Lung (tissue), 17 donors: ENCODE measurements at places on chromosomes 1 and 21. TPM values are rescaled to one million over a fixed set of nuclear protein-coding genes. Genes with fewer than 3 reads are reported as not detected.

GRCh38 chr1:159142391-159142663 lies 29.1 kb upstream of the CADM3 start:
- no peak overlapping the region for H3K27ac ChIP-seq
- H3K27me3 ChIP-seq: peaks cover 10% of the 10 kb centered on the region
- H3K4me3 ChIP-seq: no peak overlapping the region
- H3K4me1 ChIP-seq: peaks cover 4% of the 10 kb centered on the region

GRCh38 chr1:214499732-214500131 lies 51.7 kb downstream of the PTPN14 start:
- no peaks in the 10 kb centered on the region for H3K27me3 ChIP-seq
- no peak overlapping the region for H3K4me3 ChIP-seq
- peaks cover 7% of the 10 kb centered on the region for H3K4me1 ChIP-seq
- H3K36me3 ChIP-seq: no peaks in the 10 kb centered on the region

- no peak overlapping the region for H3K27ac ChIP-seq
- H3K27me3 ChIP-seq: no peaks in the 10 kb centered on the region
- no peak overlapping the region for H3K4me3 ChIP-seq
- no peaks in the 10 kb centered on the region for H3K36me3 ChIP-seq
- H3K4me1 ChIP-seq: no peaks in the 10 kb centered on the region
- DNase-seq: no peak
Measured at GRCh38 chr1:206568256-206568655, 44.0 kb downstream of the EIF2D start.

Gene SLFNL1
- polyA plus RNA-seq: 3.7 TPM

DNA sequence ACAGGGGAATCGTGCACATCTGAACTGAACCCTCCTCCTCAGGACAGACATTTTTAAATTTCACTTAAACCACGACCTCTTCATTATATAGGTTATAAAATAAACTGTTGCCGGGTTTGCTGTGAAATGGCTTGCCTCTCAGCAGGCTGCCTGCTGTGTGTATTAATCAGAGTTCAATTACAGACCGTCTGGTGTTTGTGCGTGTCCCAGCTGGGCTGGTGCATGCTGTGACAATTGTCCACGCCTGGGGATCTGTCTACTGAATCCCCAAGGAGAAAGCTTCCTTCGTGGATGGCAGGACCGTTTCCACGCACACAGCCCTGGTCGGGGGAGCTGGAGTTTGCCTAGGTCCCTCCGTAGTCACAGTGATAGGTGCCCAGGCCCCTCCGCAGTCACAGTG lies 13.4 kb upstream of the AGPAT3 start:
- no peaks in the 10 kb centered on the region for H3K4me1 ChIP-seq
- no peak overlapping the region for H3K4me3 ChIP-seq
- no peak for DNase-seq
- H3K36me3 ChIP-seq: no peaks in the 10 kb centered on the region
- H3K27me3 ChIP-seq: no peaks in the 10 kb centered on the region

Gene DMBX1
- polyA plus RNA-seq: 0.01 TPM

Gene CAPN8
- polyA plus RNA-seq: 30.5 TPM

DNA sequence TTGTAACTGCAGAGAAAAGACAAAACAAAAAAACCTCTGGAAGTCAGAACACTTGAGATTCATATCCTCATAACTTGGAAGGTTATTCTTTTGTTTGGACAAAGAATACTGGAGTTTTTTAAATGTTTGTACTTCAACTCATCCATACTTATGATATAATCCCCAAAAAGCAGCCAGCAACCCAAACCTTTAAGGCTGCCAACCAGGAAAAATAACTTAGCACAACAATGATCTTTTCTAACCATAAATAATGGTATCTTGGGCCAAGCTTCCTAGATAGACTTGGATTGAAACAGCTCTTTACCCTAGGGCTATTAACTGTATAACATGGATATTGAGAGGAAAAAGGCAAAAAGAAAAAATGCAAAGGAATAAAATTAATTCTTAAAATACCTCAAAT lies 335.1 kb downstream of the LTN1 start:
- no peaks in the 10 kb centered on the region for H3K27me3 ChIP-seq
- H3K36me3 ChIP-seq: no peaks in the 10 kb centered on the region
- DNase-seq: no peak
- no peaks in the 10 kb centered on the region for H3K4me1 ChIP-seq

Gene C1QC
- 125 TPM for polyA plus RNA-seq

- H3K4me1 ChIP-seq: peaks cover 18% of the 10 kb centered on the region
- DNase-seq: no peak
- H3K27ac ChIP-seq: no peak overlapping the region
- no peaks in the 10 kb centered on the region for H3K27me3 ChIP-seq
- no peak overlapping the region for H3K4me3 ChIP-seq
Measured at GRCh38 chr1:63784489-63785390, 10.9 kb downstream of the ROR1 start.

Gene C4BPA
- polyA plus RNA-seq: 213 TPM

Gene SERTAD4
- polyA plus RNA-seq: 2.0 TPM

Gene RCOR3
- polyA plus RNA-seq: 26.8 TPM

GRCh38 chr1:7770997-7771822 lies at the start of gene VAMP3:
Gene VAMP3 (plus strand): TSS chr1:7771296. CDS start chr1:7771384, 88 bp downstream.
- DNase-seq: peak; percentile 89
- no peaks in the 10 kb centered on the region for H3K27me3 ChIP-seq
- H3K4me3 ChIP-seq: peak within 1 kb of the TSS; percentile 95
- peaks cover 5% of the 10 kb centered on the region for H3K4me1 ChIP-seq
- H3K36me3 ChIP-seq: peaks cover 4% of the 10 kb centered on the region

GRCh38 chr1:10155087-10155712 lies 55.2 kb upstream of the KIF1B start:
- peak; percentile 67 for DNase-seq
- H3K4me1 ChIP-seq: no peaks in the 10 kb centered on the region
- peak overlapping the region; percentile 91 for H3K27ac ChIP-seq
- H3K4me3 ChIP-seq: no peak overlapping the region
- H3K36me3 ChIP-seq: peaks cover 14% of the 10 kb centered on the region

DNA sequence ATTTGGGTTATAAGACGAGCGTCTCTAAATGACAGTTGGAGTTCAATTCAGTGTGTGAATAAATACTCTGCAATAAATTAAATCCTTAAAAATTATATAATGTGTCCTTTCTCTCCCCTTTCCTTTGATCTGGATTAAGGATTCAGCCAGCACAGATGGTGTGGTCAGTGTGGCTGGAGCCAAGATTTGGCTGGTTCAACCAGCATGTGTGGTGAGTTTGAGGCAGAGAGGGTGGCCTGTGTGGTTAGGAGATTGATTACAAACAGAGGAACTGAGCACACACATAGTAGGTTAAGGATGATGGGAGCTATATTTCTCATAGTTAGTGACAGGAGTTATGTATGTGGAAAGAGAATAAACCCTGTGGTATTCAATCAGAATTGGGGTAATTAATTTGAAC lies 14.2 kb upstream of the AMIGO1 start:
- H3K4me3 ChIP-seq: no peak overlapping the region
- H3K36me3 ChIP-seq: no peaks in the 10 kb centered on the region
- H3K27me3 ChIP-seq: peaks cover 8% of the 10 kb centered on the region
- H3K27ac ChIP-seq: no peak overlapping the region
- H3K4me1 ChIP-seq: no peaks in the 10 kb centered on the region
- DNase-seq: no peak

Gene DNM3
- 2.1 TPM for polyA plus RNA-seq

GRCh38 chr1:192104852-192105251 lies 53.4 kb upstream of the RGS18 start:
- H3K27me3 ChIP-seq: no peaks in the 10 kb centered on the region
- H3K4me1 ChIP-seq: no peaks in the 10 kb centered on the region
- H3K27ac ChIP-seq: no peak overlapping the region

DNA sequence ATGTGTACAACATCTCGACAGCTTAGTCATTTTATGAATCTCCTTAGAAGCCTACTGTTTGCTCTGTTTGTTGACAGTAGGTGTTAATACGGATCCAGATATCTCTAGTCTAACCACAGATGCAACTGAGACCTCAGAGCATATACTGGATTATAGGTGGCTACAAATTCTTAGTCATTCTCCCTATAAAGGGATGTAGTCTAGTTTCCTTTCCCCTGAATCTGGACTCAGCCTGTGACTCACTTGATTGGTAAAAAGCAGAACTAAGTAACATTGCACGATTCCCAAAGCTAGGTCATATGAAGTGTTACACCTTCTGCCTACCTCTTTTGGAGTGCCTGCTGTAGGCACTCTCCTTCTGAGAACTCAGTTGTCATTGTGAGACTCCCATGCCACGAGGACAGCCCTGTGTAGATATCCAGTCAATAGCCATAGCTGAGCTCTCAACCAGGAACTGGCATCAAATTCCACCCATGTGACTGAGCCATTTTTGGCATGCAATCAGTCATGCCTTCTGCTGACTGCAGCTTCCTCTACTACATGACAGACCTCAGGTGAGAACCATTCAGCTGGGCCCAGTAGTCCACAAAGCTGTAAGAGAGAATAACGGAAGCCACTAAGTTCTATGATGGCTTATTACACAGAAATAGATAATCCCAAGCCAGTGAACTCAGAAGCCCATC lies 135.9 kb upstream of the CHRM3 start:
- DNase-seq: no peak
- no peaks in the 10 kb centered on the region for H3K36me3 ChIP-seq
- no peaks in the 10 kb centered on the region for H3K4me1 ChIP-seq
- no peak overlapping the region for H3K27ac ChIP-seq
- H3K4me3 ChIP-seq: no peak overlapping the region

Gene CR1
- 0.57 TPM for polyA plus RNA-seq

- no peaks in the 10 kb centered on the region for H3K27me3 ChIP-seq
- peak; percentile 51 for DNase-seq
- no peaks in the 10 kb centered on the region for H3K4me1 ChIP-seq
- no peak overlapping the region for H3K27ac ChIP-seq
- no peaks in the 10 kb centered on the region for H3K36me3 ChIP-seq
- H3K4me3 ChIP-seq: no peak overlapping the region
Measured at GRCh38 chr1:242467556-242468145, 56.8 kb downstream of the PLD5 start.

Gene RHD
- 0.12 TPM for polyA plus RNA-seq

GRCh38 chr1:225737866-225738265 lies 39.8 kb upstream of the SRP9 start:
- H3K4me3 ChIP-seq: no peak overlapping the region

GRCh38 chr1:156746406-156746727 lies 5.1 kb downstream of the HDGF start:
- DNase-seq: no peak
- peak overlapping the region; percentile 99 for H3K27ac ChIP-seq
- H3K4me3 ChIP-seq: no peak overlapping the region
- no peaks in the 10 kb centered on the region for H3K27me3 ChIP-seq
- H3K4me1 ChIP-seq: peaks cover 15% of the 10 kb centered on the region

DNA sequence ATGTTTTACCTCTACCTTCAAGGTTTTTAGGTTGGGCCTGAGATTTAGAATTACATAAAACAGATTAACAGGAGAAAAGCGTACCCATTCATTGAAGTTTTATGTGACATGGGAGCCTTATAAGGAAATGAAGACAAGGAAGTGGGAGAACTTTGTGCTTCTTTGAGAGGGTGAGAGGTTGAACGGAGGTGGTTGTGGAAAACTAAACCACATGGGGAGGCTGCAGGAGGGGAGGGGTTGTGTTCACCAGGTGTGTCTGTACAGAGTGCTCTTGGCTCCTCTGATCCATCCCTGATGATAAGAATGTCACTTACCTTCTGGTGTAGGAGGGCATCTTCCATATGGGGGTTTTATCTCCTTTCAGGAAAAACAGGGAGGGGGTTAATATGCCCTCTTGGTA lies 2.7 kb downstream of the SLX9 start:
- H3K27me3 ChIP-seq: no peaks in the 10 kb centered on the region
- no peak for DNase-seq
- H3K27ac ChIP-seq: no peak overlapping the region
- no peak overlapping the region for H3K4me3 ChIP-seq

Gene HTR6
- polyA plus RNA-seq: not detected

- no peaks in the 10 kb centered on the region for H3K4me1 ChIP-seq
- H3K27me3 ChIP-seq: peaks cover 7% of the 10 kb centered on the region
- H3K27ac ChIP-seq: no peak overlapping the region
- no peak for DNase-seq
Measured at GRCh38 chr1:48177257-48177656, 45.3 kb upstream of the SLC5A9 start.

- H3K27ac ChIP-seq: peak overlapping the region; percentile 67
- peaks cover 6% of the 10 kb centered on the region for H3K36me3 ChIP-seq
- peaks cover 3% of the 10 kb centered on the region for H3K4me1 ChIP-seq
- no peak overlapping the region for H3K4me3 ChIP-seq
- DNase-seq: no peak
- no peaks in the 10 kb centered on the region for H3K27me3 ChIP-seq
Measured at GRCh38 chr1:179217943-179218507, 11.5 kb downstream of the ABL2 start.

DNA sequence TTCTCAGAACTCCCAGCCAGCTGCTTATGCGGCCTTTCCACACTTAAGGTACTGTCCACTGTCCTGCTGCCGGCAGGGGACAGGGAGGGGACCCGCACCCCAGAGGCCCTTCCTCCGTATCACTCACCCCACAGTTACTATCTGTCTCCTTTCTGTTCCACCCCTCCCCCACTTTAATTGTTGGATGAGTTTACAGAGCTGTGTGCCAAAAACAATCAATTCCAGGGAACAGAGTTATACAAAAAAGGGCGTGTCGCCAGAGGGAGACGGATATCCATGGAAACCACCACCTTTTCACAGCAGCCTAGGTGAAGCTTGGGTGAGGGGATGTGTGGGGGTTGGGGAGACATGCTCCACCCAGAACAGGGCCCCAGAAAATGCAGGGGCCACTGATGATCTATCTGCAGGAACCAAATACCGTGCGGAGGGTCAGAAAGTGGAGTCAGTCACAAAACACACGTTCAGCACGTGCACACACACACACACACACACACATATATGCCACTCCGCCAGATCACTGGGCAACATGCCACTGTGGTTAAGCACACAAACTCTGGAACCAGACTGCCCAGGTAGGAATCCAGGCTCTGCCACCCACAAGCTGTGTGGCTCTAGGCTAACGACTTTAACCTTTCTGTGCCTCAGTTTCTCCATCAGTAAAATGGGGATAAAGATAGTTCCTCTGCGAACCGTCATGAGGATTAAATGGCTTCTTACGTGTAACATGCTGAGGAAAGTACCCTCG lies 30.5 kb downstream of the CASZ1 start:
- no peaks in the 10 kb centered on the region for H3K36me3 ChIP-seq
- DNase-seq: peak; percentile 64
- H3K4me1 ChIP-seq: peaks cover 24% of the 10 kb centered on the region
- no peak overlapping the region for H3K4me3 ChIP-seq

DNA sequence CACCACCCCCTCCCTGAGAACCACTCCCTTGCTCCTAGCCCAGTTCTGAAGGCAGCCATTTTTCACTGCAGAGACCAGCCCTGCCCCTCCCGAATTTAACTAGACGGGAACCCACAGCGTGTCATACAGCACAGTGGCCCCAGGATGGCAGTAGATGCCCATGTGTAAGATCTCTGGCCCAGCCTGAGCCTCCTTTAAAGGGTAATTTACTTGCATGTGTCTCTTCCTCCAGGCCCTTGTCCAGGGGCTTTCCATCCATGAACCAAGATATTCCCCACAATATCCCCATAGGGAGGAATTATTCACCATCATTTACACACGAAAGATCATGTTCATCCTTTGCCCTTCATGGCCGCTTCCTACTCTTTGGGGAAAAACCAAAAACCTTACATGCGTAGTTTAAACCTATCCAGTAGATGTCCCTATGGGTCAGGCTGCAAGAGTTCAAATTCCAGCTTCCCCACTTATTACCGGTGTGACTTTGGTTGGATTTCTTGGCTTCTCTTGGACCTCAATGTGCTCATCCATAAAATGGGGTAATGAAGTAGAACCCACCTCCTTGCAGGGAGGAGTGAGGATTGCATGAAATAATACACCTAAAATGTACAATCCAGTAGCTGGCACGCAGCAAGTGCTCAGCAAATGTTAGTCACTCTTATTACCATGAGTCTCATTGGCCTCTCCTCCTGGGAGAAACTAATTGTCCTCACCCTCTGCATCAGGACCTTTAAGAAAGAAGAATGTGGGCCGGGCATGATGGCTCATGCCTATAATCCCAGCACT lies 4.0 kb upstream of the LACTBL1 start:
- peaks cover 11% of the 10 kb centered on the region for H3K27me3 ChIP-seq
- H3K4me3 ChIP-seq: no peak overlapping the region
- DNase-seq: peak; percentile 73
- no peak overlapping the region for H3K27ac ChIP-seq
- no peaks in the 10 kb centered on the region for H3K4me1 ChIP-seq

Gene MIXL1
- polyA plus RNA-seq: 0.03 TPM
